Activated CD4-positive, alpha-beta T cell treated with anti-CD3 and anti-CD28 coated beads, Interleukin-2, amount 50 U/mL, for 1 hour (primary cell): ENCODE measurements at places on chromosomes 2 and 18.

GRCh38 chr2:129766374-129766993, 213.0 kb upstream of the RAB6C start:
- no peak for DNase-seq

DNA sequence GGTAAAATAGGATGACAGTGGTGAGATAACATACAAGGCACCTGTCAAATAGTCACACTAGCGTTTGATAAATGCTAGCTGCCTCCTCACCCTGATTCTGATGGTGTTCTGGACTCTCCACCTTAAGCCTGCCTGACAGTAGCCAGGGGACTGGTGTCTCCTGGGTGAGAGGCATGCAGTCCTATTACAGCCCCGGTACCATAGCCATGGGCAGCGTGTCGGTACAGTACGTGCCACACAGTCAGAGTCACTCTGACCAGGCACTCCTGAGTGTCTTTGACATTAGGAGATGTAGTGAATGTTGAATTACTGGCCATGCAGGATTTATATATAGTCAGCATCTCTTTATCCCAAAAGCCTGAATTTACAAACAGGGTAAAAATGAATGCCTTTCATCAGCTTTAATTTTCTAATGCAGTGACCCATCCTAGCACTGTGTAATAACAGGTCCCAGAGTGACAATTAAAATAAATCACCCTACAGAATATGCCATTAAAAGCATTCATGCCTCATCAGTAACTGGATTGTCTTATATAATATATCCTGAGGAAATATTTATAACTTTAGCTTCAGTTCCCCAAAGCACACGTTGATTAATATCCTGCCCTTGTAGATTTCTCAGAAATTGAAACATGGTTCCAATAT, 760.3 kb upstream of the SOX11 start:
- DNase-seq = no peak

- no peak for DNase-seq
Measured at GRCh38 chr2:168850846-168851245, 39.4 kb downstream of the SPC25 start.

GRCh38 chr2:20585710-20586594, 64.9 kb downstream of the HS1BP3 start:
- no peak for DNase-seq

DNA sequence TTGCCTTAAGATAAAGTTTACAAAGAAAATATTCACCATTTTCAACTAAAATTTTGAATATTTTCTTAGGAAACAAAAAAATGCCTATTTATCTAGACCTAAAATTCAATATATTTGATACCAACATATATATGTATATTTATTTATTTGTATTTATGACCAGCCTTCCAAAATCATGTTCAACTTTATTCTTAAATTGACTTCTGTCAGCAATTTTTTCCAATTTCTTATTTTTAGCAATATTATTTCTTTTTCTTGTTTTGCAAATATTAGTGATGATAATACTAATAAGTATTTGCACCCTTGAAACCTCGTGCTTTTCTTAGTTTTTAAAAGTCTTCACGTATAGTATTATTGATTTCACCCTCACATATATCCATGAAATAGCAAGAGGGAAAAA, 68.2 kb upstream of the PHLPP1 start:
- no peak for DNase-seq

GRCh38 chr2:149223472-149224095, 106.8 kb upstream of the LYPD6 start:
- DNase-seq = no peak

- DNase-seq = no peak
Measured at GRCh38 chr18:61420218-61420885, 87.1 kb downstream of the CDH20 start.

DNA sequence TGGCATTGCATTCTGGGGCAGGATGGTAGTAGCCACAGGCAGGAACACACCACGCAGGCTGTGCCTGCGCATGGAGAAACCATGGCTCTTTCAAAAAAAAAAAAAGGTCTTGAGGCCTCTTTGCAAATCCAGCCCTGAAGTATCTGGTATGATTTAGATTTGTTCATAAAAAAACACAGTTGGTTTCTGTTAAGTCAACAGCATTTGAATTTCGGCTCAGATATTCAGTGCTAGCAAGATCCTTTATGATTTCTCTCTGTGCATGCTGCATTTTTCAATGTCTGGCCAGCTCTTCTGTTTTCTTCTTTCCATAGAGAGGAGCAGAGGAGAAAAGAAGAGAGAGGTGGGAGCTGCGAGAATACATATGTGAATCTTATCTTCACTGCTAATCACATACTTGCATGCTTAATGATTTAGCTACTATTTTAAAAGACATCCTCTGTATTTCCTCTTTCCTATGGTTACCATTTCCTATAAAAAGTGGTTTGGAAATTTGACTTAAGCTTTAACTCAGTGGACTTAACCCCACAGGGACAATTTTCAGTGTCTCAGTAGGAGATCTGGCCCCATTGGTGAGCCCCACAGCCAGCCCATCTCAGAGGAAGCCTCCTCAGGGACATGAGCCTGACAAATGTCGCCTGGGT, 214.3 kb upstream of the APCDD1 start:
- DNase-seq = no peak

DNA sequence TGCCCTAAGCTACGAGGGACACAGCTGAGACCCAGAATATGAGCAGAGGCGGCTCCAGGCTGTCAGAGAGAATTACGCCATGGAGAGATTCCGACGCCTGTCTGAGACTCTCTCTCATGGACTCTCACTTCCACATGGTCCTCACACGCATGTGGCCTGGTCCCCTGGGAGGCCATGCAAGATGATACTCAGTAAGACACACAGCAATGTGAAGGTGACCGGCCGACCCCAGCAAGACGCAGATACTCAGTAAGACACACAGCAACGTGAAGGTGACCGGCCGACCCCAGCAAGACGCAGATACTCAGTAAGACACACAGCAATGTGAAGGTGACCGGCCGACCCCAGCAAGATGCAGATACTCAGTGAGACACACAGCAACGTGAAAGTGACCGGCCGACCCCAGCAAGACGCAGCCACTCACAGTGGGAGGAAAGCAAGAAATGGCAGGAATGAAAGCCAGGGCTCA, 400.8 kb upstream of the MYT1L start:
- no peak for DNase-seq

- no peak for DNase-seq
Measured at GRCh38 chr18:10783941-10784340, 258.1 kb downstream of the NAPG start.

DNA sequence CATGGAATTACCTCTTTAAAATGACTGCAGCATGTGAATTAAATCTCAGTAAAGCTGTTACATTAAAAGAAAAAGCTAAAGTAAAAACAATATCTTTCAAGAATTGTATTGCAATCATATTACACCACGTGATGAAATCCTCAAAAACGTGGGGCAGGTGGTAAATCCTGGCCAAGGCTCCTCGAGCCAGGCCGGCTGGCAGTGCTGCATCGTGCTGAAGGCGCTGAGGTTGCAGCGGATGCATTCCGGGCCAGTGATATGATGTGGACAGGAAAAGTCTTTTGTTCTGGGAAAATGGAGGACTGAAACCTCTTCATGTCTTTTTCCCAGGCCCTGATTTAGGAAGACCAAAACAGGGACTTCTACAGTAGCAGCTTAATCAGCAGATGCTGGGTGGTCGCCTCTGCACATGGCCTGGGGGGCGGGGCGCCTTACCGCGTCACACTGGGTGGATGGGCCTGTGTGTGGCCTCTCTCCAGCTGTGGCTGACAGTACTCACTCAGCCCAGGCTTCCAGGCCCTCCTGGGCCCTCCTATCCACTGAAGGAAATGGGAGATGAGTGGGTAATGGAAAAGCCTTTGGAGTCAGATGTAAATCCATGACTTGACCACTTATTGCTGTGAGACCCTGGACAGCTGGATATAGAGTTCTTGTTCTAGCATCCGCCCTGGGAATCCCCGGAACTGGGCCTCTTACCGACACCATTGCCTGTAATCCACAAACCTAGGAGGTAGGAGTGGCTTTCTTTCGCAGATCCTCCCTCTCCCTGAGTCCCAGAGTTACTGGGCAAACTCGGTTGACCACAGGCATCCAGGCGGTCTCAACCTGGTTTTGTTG, 45.1 kb downstream of the PROC start:
- no peak for DNase-seq

DNA sequence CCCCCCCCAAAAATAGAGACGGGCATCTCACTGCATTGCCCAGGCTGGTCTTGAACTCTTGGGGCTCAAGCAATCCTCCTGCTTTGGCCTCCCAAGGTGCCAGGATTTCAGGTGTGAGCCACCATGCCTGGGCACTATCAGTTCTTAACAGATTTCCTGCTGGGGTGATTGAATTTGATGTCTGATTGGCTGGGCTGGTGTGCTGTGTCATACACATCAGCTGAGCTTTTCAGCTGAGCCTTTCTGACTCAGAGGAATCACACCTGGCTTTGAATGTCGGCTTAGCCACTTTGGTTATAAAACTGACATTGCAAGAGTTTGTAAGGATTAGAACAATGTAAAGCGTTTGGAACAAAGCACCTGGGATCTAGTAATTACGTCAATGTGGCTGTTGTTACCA, 18.9 kb downstream of the NCAPH start:
- DNase-seq = no peak

GRCh38 chr2:76211991-76212985, 501.6 kb upstream of the GCFC2 start:
- no peak for DNase-seq

- DNase-seq = no peak
Measured at GRCh38 chr2:105794926-105795574, 50.3 kb downstream of the NCK2 start.

DNA sequence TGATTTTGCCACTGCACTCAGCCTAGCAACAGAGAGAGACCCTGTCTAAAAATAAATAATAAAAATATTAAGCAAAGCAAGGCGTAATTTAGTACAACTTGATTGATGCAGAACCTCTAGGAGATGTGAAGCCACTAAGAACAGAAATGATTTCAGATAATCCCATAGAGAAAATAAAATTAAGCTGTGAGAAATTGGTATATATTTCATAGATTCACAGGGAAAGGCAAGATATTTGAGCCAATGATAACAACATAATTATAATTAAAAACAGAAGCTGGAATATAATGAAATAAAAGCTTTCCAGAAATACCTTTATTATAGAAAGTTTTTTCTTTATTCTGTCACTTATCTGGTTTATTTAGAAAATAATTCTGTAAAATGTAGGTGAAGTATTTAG, 88.9 kb upstream of the GULP1 start:
- no peak for DNase-seq

- no peak for DNase-seq
Measured at GRCh38 chr2:45637440-45637839, 14.0 kb upstream of the PRKCE start.

- no peak for DNase-seq
Measured at GRCh38 chr2:163734881-163735684, 725 bp downstream of the FIGN start.

DNA sequence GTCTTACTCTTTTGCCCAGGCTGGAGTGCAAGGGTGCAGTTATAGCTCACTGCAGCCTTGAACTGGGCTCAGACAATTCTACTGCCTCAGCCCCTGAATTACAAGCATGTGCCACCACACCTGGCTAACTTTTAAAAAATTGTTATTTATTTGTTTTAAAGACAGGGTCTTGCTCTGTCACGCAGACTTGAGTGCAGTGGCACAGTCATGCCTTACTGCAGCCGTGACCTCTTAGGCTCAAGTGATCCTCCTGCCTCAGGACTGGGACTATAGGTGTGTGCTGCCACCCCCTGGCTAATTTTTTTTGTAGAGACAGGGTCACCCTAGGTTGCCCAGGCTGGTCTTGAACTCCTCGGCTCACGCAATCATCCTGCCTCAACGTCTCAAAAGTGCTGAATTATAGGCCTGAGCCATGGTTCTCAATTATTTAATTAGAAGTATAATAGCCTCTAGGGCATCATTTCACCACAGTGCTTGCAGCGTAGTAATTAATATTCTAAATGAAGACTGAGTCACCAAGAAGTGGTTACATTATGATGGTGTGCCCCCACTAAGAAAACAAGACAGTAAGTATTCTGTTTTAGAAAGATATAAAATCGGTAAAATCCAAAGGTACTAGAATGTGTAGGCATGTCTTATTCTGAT, 69.6 kb downstream of the EML4 start:
- DNase-seq = peak; percentile 29

- no peak for DNase-seq
Measured at GRCh38 chr18:13447621-13448334, 229.2 kb downstream of the LDLRAD4 start.

- DNase-seq = no peak
Measured at GRCh38 chr2:187055463-187055862, 206.5 kb upstream of the ZSWIM2 start.

GRCh38 chr2:236986524-236987330, 99.0 kb upstream of the COPS8 start:
- no peak for DNase-seq

- DNase-seq = no peak
Measured at GRCh38 chr2:224308272-224308911, 93.5 kb downstream of the FAM124B start.

DNA sequence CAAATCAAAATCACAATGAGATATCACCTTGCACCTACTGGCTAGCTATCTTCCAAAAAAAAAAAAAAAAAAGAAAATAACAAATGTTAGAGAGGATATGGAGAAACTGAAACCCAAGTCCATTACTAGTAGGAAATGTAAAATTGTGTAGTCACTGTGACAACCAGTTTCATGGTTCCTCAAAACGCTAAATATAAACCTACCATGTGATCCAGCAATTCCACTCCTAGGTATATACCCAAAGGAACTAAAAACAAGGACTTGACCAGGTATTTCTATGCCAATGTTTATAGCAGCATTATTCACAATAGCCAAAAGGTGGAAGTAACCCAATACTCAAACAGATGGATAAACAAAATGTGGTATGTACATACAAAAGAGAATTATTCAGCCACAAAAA, 11.7 kb upstream of the SCRN3 start:
- DNase-seq = no peak

DNA sequence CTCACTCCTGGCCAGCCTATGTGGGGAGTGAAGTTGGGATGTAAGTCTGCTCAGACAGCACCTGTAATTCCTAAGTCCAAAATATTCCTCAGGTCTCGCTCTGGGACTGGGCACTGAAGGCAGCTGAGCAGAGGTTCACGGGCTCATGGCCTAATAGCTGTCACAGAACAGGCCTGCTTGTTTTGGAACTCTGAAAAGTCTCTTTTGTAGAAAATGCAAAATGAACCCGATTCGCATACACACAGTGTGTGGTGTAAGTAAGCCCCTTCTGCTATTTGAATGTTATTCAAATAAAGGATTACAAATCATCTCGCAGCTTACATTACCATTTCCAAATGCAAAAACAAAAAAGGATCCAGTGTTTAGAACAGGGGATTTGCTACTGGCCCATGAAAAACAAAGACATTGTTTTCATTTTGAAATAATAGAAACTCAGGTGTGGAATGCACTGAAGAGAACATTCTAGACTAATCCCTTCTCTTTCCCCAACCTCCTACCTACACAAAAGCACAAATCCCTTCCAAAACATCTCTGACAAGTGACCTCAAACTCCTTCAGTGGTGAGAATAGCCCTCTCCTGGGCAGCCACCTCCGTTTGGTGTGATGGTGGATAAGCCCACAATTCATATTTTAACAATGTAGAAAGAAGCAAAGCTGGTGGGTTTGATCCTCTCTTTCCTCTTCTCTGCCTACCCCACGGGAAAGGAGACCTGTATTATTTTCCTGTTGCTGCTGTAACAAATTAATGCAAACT, 118.3 kb upstream of the NCK2 start:
- no peak for DNase-seq
